Activated CD4-positive, alpha-beta T cell treated with anti-CD3 and anti-CD28 coated beads, Interleukin-2, amount 10 ng/mL, durations not matched to agents 7 days and 5 days (primary cell): ENCODE measurements at places on chromosomes 7 and 10. TPM values are rescaled to one million over a fixed set of nuclear protein-coding genes. Genes with fewer than 3 reads are reported as not detected.

GRCh38 chr10:16954280-16955030, 137.2 kb upstream of the RSU1 start:
- DNase-seq: no peak

- DNase-seq: no peak
Measured at GRCh38 chr10:49285232-49285631, 13.7 kb upstream of the C10orf71 start.

DNA sequence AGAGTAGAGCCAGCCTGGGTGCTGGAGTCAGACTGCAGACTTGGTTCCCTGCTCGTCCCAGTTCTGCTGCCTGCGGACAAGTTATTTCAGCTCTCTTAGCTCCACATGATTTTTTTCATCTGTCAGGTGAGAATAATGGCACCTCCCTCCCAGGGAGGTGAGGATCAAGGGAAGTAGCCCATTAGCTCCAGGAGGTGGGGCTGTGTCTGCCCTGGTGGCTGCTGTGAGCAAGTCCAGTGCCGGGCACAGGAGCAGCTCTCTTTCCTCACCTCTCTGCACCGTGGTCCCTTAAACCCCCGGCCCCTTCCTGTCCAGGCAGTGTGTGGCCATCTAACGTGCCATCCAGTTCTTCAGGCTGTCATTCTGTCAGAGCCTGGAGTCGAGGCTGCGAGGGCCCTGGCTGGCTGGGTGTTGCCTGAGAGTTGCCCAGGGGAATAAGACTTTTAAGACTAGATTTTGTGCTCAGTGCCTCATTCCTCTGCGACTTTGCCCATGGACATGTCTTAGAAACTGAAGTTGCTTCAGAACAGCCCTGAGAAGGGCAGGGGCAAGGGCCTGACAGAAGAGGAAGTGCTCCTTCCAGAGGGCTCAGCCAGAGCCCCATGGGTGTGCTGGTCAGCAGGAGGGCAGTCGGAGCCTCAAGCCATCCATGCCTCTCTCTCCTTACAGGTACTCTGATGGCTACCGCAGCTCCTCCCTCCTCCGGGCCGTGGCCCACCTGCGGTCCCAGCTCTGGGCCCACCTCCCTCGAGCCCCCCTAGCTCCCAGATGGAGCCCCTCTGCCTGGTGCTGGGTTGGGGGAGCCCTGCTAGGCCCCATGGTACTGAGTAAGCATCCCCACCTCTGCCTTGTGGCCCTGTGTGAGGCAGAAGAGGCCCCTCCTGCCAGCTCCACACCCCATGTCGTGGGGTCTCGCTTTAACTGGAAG, 5.0 kb downstream of the ABCB8 start:
- no peak for DNase-seq

DNA sequence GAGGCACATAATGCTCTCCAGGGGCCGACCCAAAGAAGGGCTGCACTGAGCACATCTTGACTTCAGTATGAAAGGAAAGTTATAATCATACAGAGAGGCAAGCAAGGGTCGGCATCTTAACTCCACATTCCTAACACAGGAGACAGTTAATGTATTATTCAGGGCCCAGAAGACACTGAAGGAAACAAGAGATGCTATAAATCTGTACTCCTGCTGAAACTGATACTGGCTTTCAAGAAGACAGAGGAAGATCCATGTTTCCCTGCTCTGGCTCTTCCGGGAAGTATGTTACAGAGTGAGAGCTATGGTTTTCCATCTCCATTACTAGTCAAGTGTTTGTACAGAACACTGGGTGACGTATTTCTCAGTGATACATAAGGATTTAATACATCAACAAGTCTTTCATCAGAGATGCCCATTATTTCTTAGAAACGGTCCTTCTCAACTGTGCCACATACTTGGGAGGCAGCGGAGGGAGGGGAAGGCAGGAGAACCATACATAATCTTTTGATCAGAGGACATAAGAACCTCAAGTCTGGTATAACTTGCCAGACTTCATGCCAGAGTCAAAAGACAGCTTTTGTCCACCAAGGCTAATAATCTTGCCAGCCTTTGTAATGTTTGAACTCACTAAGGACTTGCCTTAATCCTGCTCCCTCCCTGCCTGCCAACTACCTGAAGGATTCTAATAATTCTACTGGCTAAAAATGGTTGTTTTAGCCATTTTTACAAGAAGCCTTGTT, 58.1 kb downstream of the ENO4 start:
- no peak for DNase-seq

GRCh38 chr10:18219146-18219545, 78.9 kb downstream of the CACNB2 start:
- no peak for DNase-seq

- no peak for DNase-seq
Measured at GRCh38 chr7:53965716-53966115, 576.5 kb upstream of the VSTM2A start.

DNA sequence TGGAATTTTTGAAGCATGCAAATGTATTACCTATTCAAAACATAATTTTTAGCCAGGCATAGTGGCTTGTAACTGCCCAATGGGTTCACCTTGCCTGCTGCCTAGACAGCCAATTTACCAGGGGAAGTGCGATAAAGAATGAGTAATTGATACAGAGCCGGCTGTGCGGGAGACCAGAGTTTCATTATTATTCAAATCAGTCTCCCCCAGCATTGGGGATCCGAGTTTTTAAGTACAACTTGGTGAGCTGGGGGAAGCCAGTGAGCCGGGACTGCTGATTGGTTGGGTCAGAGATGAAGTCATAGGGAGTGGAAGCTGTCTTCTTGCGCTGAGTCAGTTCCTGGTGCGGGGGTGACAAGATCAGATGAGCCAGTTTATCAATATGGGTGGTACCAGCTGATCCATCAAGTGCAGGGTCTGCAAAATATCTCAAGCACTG, 29.1 kb upstream of the NRBF2 start:
- DNase-seq: no peak

DNA sequence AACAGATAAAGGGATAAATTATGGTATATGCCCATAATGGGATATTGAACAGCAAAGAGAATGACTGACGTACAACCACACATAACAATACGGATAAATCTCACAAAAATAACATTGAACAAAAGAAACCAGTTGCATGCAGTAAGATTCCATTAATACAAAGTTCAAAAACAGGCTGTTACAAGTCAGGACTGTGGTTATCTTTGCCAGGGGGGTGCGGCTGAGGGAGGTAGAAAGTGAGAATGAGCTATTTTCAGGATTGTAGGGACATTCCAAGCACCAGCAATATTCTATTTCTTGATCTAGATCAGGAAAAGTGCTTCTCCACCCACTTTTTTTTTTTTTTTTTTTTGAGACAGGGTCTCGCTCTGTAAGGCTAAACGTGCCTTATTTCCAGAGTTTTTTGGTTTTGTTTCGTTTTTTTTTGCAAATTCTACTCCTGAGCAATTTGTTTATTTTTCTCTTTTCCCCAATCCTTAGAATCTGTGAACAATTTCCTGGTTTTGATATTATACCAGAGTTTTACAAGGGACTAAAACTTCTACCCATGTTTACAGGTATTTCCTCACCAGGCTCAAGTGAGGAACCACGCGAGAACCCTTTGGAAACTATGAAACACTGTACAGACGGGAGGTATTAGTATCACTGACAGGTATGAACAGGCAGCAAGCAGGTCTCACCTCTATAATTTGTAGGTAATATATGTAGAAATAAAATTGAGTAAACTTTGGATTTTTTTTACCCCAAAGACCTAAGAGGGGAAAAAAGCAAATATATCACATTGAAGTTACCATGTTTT, 9.9 kb downstream of the SMURF1 start:
- DNase-seq: no peak

DNA sequence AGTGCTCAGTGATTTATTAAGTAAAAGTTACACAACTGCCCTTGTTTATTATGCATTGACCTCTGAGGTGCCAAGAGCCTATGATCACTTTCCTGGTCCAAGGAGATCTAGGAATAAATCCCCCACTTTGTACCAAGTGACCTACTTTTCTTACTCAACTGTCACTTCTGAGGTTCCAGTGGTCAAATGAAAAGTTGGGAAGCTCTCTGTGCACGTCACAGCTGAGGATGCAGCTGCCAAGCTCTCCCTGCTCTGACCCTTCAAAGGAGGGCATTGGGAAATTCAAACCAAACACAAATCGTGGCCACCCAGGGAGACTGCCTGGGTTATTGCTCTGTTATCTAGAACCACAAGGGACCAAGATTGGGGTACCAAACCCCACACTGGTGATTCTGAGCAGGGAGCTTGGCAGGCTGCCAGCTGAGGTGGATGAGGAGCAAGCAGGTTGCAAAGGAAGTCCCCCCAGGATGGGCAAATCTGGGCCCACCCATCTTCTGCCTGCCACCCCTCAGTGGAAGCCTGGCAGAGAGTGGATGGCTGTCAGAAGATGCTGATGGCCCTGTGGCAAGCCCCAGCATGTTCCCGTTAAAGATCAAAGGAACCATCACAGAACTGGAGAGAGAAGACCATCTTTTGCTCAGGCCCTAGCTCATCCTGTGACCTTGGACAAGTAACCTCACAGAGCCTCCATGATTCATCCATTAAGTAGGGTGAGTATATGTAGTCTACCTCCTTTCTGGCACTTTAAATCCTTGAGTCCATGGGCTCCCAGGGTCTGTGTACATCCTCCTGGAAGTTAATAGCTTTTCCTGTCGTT, 106.8 kb downstream of the PPP1R3C start:
- no peak for DNase-seq

- no peak for DNase-seq
Measured at GRCh38 chr10:91564026-91564425, 68.8 kb downstream of the PPP1R3C start.

DNA sequence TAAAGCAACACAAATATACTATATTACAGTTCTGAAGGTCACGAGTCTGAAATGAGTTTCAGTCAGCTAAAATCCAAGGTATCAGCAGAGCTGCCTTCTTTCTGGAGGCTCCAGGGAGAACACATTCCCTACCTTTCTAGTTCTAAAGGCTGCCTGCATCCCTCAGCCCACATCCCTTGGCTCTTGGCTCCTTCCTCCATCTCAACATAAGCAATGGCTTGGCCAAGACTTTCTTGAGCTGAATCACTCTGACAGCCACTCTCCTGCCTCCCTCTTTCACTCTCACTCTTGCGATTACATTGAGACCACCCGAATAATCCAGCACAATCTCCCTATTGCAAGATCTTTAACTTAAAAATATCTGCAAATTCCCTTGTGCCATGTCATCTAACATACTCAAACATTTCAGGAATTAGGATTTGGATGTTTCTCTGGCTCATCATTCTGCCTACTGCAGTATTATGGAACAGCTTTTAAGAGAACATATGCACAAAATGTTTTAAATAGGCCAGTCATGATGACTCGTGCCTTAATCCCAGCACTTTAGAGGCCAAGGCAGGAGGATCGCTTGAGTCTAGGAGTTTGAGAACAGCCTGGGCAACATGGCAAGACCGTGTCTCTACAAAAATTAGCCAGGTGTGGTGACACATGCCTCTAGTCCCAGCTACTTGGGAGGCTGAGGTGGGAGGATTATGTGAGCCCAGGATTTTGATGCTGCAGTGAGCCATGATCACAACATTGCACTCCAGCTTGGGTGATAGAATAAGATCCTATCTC, 144.2 kb upstream of the VSTM2A start:
- peak; percentile 20 for DNase-seq

- DNase-seq: no peak
Measured at GRCh38 chr10:109773288-109774120, 149.8 kb downstream of the XPNPEP1 start.

DNA sequence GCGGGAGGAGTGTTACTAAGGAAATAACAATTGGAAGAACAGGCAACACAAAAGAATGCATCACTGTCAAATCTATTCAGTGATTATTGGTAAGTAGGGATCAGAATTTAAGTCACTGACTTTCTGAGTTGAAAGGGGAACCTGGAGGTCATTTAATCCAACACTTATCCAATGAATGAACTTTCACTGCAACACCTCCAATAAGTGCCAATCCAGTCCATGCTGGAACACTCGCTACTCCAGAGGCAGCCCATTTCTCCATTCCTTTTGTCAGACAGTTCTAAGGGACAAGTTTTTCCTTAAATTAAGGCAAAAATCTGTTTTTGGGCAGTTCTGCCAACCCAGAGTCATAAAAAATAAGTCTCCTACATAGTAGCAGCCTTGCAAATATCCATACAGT, 29.5 kb downstream of the FRA10AC1 start:
- no peak for DNase-seq

GRCh38 chr10:125160856-125161706, 718 bp upstream of the CTBP2 start:
- no peak for DNase-seq

POP7 gene
- 39.9 TPM for total RNA-seq

FOXI2 gene
- total RNA-seq: not detected

CDNF gene
- 0.85 TPM for total RNA-seq

SPDYE5 gene
- total RNA-seq: not detected

PGAM2 gene
- 0.32 TPM for total RNA-seq

LAMB4 gene
- not detected for total RNA-seq

ZNF777 gene
- 14.9 TPM for total RNA-seq
